ENCODE measurements at places on chromosomes 16 and 17.
A peak's percentile ranks its signal among the peaks of the same experiment; 100 is the strongest.

- DNase-seq: peak; percentile 37
Observed at GRCh38 chr17:67245694-67246402, 852 bp upstream of the HELZ start.

GRCh38 chr16:57127836-57128235, 35.5 kb downstream of the CPNE2 start:
- no peak for DNase-seq

DNA sequence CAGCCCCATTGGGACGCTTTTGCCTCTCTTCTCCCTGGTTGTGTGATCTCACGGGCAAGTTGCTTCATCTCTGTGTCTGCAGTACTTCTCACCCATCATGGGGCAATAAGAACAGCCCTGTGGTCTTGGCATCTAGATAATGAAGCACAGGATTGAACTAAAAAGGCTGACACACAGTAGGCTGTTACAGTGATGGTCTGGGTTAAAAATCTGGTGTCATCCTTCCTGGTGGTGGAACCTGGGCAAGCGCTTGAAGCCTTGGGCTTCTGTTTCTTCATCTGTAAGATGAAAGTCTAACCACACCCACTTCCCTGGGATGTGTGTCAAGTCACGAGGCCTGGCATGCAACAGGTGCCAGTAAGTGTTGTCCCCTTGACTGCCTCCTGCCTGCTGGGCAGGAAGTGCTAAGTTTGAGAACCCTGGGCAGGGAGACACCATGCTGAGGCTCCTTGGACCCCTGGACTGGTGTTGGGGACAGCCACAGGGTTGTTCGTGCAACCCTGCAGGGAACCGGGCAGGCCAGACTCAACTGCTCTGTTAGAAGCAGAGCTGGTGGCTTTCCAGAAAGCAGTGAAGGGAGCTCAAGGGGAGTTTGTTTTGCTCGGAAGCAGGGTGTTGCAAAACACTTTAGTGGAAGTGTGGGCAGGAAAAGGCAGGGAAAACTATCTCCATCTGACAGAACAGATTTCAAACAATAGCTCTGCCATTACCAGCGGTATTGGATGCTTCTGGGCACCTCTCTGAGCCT, 5.9 kb upstream of the MAP2K3 start:
- no peak for DNase-seq

DNA sequence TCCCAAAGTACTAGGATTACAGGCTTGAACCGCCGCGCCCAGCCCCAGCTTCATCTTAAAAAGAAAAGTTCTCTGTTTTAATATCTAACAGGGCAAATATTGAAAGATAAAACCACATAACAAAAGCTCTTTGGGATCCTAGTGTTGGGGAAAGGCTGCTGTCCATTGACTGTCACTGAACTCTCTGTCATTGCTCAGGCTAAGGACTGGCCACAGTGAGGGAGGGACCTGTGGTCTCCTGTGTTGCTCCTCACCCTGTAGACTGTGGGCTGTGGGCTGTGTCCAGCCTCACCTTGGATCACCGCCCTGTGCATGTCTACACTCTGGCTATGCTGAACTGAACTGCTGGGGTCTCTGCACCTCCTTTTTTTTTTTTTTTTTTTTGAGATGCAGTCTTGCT, 11.3 kb upstream of the PYDC1 start:
- no peak for DNase-seq

- DNase-seq: no peak
Observed at GRCh38 chr17:8475781-8476180, 40.1 kb downstream of the NDEL1 start.

GRCh38 chr16:82720414-82720813, 93.6 kb downstream of the CDH13 start:
- DNase-seq: no peak

DNA sequence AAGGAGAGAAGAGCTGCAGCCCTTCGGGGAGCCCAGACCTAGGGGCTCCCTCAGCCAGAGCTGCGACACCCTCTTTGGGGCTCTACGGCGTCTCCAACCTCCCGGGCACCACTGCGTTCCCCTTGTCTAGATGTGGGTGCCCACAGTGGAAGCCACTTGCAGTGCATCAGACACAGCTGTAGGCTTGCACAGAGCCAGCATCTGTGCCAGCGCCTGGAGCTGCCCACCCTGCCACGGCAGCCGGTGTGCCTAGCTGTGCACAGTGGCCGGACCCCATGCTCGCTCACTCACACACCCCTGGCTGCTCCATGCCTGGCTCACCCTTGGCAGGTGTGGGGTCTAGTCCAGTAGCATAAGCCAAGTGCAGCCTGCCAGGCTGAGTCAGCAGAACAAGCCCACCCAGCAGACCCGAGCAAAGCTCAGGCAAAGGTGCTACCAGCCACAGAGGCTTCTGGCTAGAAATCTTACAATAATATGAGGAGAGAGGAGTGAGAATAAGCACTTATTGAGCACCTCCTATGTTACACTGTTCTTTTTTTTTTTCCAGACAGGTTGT, 12.9 kb upstream of the KDM8 start:
- DNase-seq: no peak

GRCh38 chr17:83201206-83202001, 122.0 kb downstream of the METRNL start:
- DNase-seq: no peak

DNA sequence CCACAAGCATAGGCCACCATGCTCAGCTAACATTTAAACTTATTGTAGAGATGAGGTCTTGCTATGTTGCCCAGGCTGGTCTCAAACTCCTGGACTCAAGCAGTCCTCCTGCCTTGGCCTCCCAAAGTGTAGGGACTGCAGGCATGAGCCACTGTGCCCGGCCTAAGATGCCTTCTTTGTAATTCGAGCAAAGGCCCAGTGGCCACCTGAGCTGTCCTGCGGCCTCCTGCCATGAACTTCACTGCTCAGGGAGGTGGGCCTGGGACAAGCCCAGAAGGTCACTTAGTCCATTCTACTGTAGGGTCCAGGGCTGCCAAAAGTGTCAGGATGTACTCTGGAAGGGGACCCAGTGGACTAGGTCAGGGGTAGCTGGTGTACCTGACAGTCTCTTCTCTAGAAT, 30.5 kb downstream of the DHX38 start:
- no peak for DNase-seq

- no peak for DNase-seq
Observed at GRCh38 chr17:6577686-6578263, 21.4 kb upstream of the PITPNM3 start.

DNA sequence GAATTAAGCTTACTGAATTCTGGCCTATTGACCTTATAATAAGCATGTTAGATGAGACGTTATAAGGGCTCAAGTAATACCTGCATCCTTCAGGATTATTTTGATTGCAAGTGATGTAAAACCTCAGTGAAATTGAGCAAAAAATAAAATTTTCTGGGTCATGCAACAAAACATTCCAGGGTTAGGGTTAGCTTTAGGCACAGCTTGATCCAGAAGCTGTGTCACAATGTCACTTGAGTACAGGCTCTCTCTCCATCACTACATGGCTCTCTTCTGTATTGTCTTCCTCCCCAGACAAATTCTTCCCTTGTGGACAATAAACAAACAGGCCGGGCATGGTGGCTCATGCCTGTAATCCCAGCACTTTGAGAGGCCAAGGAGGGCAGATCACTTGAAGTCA, 3.6 kb upstream of the NUP93 start:
- DNase-seq: no peak

DNA sequence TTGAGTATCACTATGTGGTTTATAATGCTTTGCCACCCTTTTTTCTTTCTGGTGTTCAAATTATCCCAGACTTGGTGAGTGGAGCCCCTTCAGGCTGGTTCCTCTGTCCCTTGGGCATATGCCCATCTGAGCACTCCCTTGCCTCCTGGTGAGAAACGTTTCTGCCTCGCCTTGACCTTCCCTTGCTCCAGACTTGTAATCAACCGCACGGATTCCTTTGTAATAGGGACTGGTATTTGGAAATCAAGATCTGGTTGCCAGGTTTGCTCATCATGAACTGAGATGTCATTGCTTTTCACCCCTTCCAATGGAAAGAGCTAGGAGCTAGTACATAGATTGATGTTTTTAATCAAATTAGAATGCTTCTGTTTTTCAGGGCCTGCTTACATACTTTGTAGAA, 43.7 kb downstream of the SEC14L1 start:
- DNase-seq: no peak

DNA sequence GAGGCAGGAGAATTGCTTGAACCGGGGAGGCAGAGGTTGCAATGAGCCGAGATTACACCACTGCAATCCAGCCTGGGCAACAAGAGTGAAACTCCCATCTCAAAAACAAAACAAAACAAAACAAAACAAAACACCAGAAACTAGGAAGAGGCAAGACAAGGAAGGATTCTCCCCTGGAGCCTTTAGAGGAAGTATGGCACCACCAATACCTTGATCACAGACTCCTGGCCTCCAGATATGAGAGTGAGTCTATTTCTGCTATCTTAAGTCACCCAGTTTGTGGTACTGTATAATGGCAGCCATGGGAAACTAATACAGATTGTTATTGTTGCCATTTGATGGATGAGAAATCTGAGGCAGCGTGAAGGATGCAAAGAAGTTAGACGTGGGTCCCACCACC, 14.6 kb upstream of the CPPED1 start:
- no peak for DNase-seq

GRCh38 chr16:61937646-61938045, 98.6 kb downstream of the CDH8 start:
- DNase-seq: no peak

GRCh38 chr16:31507929-31508705, at the start of gene RUSF1:
RUSF1 (minus strand) TSS chr16:31508391; CDS start chr16:31508373, 18 bp downstream.
- DNase-seq: peak; percentile 55

- DNase-seq: no peak
Observed at GRCh38 chr17:57810721-57811637, 38.9 kb downstream of the MRPS23 start.

DNA sequence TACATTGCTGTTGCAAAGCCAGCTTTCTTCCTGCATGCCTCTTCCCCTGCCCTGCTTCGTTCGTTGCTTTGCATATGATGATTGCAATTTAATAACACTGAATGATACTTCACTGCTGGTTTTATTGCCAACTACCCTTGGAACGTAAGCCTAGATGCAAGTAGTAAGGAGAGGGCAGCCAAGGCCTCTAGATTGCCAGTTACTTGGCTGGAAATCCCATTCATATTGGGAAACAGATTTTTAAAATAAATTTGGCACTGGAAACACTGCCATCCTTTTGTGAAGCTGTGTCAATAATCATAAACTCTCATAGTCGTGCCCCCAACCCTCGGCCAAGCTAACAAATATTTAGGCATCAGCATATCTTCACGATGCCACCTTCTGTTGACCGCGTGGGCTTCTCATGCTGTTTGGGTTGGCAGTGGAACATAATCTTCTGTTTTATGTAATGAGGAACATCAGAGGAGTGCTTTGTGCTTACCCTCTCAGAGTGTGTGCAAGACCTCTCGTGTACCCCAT, 86.5 kb downstream of the MAP2K6 start:
- no peak for DNase-seq

GRCh38 chr17:77959126-77959925, 823 bp downstream of the TNRC6C start:
- peak; percentile 27 for DNase-seq

GRCh38 chr17:44351464-44351863, 6.4 kb downstream of the GRN start:
- no peak for DNase-seq

- DNase-seq: no peak
Observed at GRCh38 chr16:57775661-57776469, 26.4 kb downstream of the KIFC3 start.

DNA sequence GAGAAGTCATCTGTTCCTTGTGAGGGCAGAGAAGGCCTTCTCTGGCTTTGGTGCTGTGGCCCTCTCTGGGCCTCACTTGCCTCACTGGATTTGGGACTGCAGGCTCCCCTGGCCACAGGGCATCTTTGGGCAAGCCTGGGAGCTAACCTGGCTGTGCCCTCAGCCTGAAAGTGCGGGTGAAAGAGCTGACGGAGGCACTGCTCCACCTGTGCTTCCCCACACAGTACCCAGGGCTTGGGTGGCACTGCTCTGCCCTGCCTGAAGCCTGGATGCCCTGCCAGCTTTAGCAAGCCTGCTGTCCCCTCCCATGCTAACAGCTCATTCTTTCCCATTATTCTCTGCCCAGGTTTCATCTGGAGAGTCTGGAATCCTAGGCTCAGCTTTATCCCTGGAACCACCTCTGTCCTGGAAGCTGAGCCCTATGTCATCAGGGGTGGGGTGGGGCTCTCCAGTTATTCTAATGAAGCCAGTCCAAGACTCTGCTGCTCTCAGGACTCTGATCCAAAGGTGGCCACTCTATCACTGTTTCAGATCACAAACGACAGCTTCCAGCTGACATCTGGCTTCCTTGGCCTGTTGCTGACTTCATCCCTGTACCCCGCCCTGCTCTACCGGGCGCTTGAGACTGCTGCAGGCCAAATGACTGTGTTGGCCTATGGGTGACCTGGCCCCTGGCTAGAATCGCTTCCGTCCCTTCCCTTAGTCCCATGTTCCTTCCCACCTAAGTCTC, 29.3 kb downstream of the HIC1 start:
- no peak for DNase-seq

- DNase-seq: no peak
Observed at GRCh38 chr16:2155977-2156848, 631 bp downstream of the TRAF7 start.

DNA sequence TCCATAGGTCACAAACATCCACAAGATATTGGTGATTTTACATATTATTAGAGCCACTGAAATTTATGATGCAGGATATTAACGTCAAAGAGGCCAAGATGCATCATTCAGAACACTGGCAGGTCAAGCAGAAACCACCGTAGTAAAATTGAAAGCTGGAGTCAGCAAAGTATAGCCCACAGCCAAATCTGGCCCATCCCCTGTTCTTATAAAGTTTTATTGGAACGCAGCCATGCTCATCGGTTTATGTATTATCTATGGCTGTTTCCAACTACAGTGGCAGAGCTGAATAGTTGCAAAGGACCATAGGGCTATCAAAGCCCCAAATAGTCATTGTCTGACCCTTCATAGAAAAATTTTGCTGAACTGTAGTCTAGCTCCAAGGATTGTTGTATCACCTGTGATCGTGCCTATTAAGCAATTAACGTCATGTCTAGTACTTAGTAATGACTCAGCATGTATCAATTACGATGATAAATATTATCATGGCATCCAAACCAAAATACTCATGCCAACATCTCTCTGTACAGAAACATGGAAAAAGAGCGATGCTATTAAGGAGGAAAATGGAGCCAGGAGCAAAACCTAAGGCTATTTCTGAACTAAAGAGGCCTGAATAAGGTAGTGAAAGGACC, 165.6 kb downstream of the IRX3 start:
- no peak for DNase-seq

DNA sequence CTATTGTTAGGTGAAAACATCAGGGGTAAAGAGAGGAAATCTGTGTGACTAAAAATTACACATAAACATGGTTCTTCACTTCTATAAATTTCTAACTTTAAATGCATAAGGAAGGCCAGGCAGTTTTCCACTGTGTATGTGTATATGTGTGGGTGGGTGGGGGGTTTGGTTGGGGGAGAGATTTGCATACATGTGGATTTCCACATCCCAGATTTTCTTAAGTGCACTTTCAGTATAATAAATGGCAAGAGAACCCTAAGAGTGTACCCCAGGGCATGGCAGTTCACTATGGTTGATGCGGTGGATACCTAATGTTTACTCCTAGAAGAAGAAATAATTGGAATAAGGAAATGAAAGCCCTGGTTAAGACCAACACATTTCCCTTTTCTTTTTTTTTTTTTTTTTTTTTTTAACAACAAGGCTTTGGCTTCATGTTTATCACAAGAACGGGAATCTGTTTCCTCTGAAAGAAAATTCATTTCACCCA, 451.8 kb upstream of the CCL2 start:
- DNase-seq: no peak

GRCh38 chr17:69639096-69639495, 224.6 kb downstream of the MAP2K6 start:
- DNase-seq: no peak

GRCh38 chr16:72837846-72838585, 209.9 kb downstream of the ZFHX3 start:
- no peak for DNase-seq

- no peak for DNase-seq
Observed at GRCh38 chr17:76239538-76240274, 587 bp downstream of the RNF157 start.

All from memory B cell (primary cell).